ENCODE measurements at places on chromosomes 13 and 19. TPM values are rescaled to one million over a fixed set of nuclear protein-coding genes. Genes with fewer than 3 reads are reported as not detected.
A peak's percentile ranks its signal among the peaks of the same experiment; 100 is the strongest.

- H3K4me3 ChIP-seq: peak overlapping the region; percentile 66
- peaks cover 46% of the 10 kb centered on the region for H3K4me1 ChIP-seq
- H3K27me3 ChIP-seq: no peaks in the 10 kb centered on the region
- peak overlapping the region; percentile 92 for H3K27ac ChIP-seq
- no peak for DNase-seq
- no peaks in the 10 kb centered on the region for H3K36me3 ChIP-seq
Measured at GRCh38 chr13:49444524-49445395, 686 bp downstream of the SETDB2 start.

Gene PRKD2
- 15.7 TPM for total RNA-seq

DNA sequence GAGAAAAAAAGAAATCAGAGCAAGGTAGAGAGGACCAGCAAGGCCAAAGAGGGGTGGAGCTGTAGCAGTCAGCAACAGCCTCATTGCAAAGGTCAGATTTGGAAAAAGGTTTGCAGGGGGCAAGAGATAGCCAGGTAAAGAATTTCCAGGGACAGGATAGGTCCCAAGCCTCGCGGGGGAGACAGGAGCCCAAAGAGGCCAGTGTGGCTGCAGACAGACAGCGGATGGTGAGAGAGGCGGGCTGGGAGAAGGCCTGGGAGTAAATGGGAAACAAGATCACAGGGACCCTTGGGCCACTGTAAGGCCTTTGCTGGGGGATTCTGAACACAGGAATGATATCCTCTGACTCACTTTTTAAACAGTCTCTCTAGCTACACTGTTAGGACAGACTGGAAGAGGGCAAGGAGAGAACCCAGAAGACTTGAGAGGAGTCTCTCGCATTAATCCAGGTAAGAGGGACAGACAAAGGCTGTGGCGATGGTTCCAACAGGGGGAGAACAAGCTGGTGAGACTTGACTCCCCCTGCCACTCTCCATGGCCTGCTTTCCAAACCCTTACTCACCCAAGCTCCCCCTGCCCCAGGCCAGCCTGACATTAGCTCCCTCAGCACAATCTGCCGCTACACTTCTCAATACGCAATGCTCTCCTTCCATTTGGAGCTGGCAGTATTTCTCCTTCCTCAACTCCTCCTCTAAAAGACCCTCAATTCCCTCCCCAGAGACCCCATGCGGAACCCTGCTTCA lies 31.8 kb downstream of the DOCK9 start:
- H3K27ac ChIP-seq: no peak overlapping the region
- no peaks in the 10 kb centered on the region for H3K4me1 ChIP-seq
- no peak for DNase-seq
- no peak overlapping the region for H3K4me3 ChIP-seq
- H3K36me3 ChIP-seq: no peaks in the 10 kb centered on the region
- H3K27me3 ChIP-seq: no peaks in the 10 kb centered on the region

GRCh38 chr19:46935066-46935663 lies 74.4 kb downstream of the ARHGAP35 start:
- no peaks in the 10 kb centered on the region for H3K27me3 ChIP-seq
- no peak for DNase-seq
- peaks cover 17% of the 10 kb centered on the region for H3K4me1 ChIP-seq
